Smooth muscle cell of trachea (primary cell): ENCODE measurements at places on chromosomes 13 and 19. TPM values are rescaled to one million over a fixed set of nuclear protein-coding genes. Genes with fewer than 3 reads are reported as not detected.

CBARP gene
- 1.6 and 5.3 TPM in 2 replicates for total RNA-seq

UGGT2 gene
- 39.0 and 50.0 TPM in 2 replicates for total RNA-seq

CCDC169 gene
- total RNA-seq, result 4.1 and 6.7 TPM in 2 replicates

OR10H1 gene
- total RNA-seq, result under 0.01 TPM in 1 of 2 replicates, not detected in the other

ZC3H4 gene
- total RNA-seq, result 15.9 and 18.9 TPM in 2 replicates

CRB3 gene
- not detected in 2 replicates for total RNA-seq

PNMA8A gene
- total RNA-seq, result 2.5 and 17.3 TPM in 2 replicates

CD33 gene
- total RNA-seq, result not detected in 2 replicates

DACT3 gene
- total RNA-seq, result 6.5 and 15.5 TPM in 2 replicates

NTN5 gene
- under 0.01 and 0.33 TPM in 2 replicates for total RNA-seq

KL gene
- total RNA-seq, result 0.15 TPM in 1 of 2 replicates, not detected in the other

KISS1R gene
- not detected in 2 replicates for total RNA-seq
